NCI-H2081 treated with DMSO at 0.1 percent for 48 hours (cell line): ENCODE measurements at places on chromosomes 6 and 20.

DNA sequence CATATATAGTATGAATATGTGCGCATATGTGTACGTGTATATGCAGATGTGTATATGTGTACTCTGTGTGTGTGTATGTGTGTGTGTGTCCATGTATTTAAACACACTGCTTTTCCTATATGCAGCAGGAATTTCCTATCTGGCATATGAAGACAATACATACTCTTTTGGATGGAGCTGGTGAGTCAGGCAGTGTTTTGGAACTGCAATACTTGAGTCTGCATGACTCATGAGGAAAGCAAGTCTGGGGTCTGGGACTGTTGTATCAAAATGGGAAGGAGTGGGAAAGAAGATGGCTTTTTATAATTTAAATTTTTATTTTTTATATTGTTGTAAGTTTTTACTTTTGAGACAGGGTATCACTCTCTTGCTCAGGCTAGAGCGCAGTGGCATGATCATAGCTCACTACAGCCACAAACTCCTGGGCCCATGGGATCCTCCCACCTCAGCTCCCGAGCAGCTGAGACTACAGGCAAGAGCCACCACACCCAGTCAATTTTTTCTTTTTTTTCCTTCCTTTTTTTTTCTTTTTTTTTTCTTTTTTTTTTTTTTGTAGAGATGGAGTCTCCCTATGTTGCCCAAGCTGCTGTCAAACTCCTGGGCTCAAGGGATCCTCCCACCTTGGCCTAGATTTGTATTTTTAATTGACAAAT lies 72.2 kb downstream of the ATXN1 start:
- DNase-seq = no peak

GRCh38 chr6:42627044-42627443 lies 63.2 kb downstream of the UBR2 start:
- no peak for DNase-seq

DNA sequence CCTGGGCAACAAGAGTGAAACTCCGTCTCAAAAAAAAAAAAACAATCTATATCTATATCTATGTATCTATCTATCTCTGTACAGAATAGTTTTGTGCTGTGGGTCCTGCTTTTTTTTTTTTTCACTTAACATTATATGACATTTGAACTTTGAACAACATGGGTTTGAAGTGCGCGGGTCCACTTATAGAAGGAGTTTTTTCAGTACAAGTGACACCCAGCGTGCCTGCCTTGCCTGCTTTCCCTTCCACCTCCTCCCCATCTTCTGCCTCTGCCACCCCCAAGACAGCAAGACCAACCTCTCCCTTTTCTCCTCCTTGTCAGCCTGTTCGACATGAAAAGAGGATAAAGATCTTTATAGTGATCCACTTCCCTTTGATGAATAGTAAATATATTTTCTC lies 102.2 kb upstream of the KCNG1 start:
- DNase-seq = no peak

- DNase-seq = no peak
Observed at GRCh38 chr6:168956141-168956838, 297.4 kb downstream of the THBS2 start.

DNA sequence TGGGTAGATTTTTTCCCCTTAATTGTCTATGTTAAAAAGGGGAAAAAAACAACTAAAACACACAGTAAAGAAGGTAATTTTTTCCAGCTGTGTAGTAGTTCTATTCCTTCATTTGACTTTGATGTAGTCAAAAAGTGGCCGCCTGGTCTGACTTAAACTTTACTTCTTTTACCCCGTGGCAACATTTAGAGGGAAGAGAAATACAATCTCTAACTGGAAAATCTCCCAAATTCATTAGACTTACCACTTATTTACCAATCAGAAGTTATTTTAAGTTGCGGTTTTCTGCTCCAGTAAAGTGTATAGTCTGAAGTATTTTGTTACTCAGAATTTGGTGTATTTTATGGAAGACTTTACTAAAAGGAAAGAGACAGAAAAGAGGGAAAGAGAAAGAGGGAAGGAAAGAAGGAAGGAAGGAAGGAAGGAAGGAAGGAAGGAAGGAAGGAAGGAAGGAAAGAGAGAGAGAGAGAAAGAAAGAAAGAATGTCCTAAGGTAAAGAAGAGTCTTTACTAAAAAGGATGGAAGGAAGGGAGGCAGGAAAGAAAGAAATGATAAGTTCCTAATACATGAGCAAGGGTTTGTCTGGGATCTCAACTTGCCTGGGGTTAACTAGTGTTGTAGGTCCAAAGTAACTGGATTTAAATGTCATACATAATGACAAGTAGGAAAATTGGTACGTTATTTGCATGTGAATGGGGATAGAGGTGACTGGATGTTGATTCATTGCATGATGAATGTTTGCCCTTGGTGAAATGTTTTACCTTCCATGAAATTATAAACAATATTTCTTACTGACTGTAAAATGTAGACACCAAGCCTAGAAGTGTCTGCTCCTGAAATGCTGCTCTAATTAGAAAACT lies 135.1 kb downstream of the SAMD5 start:
- no peak for DNase-seq

- DNase-seq = no peak
Observed at GRCh38 chr6:31969712-31970603, 2.0 kb downstream of the DXO start.

DNA sequence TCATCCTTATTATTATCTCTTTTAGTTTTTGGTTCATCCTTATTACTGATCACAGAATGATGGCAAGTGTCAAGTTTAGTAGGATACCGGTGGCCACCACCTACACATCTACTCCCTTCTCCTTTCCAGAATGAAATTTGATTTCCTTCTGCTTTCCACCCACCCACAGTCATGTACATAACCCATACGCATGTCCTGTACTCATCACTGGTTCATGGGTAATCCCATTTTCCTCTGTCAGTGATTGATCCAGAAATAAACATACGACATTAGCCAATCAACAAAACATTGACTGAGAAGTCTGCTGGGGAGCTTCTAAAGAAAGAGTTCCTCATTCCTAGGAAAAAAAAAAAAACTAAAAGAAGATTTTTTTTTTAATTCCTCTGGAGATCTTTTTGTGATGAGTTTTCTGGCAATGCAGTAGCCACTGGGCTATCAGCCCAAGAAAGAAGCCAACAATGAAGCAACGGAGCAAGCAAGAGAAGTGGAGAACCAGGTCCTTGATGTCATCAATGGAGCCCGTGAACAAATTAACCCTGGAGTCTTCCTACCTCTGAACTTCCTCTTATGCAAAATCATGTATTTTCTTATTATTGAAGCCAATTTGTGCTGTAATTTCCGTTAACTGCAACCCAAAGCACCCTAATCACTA lies 127.8 kb downstream of the TASP1 start:
- DNase-seq = no peak

- no peak for DNase-seq
Observed at GRCh38 chr20:43746344-43747137, 19.7 kb upstream of the GTSF1L start.

DNA sequence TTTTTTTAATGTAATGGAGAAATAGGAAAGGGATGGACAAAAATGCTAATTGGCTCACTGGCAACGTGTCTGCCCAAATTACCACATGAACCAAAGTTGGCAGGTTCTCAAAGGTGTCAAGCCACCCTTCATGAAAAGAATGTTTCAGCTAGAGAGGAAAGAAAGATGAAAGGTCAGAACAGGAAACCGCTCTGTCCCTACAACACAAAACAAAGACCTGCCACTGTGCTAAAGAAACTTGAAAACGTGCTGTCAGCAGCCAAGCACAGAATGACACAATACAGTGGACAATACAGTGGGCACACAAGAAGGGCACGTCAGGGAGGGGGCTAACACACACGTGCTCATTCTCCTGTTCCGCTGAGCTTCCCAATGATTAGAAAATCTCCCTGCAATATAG lies 4.9 kb downstream of the PREP start:
- DNase-seq = no peak

DNA sequence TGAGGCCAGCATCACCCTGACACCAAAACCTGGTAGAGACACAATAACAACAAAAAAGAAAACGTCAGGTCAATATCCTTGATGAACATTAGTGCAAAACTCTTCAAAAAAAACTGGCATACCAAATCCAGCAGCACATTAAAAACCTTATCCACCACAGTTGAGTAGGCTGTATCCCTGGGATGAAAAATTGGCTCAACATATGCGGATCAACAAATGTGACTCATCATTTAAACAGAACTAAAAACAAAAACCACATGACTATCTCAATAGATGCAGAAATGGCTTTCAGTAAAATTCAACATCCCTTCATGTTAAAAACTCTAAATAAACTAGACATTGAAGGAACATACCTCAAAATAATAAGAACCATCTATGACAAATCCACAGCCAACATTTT lies 59.6 kb upstream of the PHIP start:
- no peak for DNase-seq

- DNase-seq = no peak
Observed at GRCh38 chr6:29696147-29697125, 15.5 kb upstream of the ZFP57 start.

DNA sequence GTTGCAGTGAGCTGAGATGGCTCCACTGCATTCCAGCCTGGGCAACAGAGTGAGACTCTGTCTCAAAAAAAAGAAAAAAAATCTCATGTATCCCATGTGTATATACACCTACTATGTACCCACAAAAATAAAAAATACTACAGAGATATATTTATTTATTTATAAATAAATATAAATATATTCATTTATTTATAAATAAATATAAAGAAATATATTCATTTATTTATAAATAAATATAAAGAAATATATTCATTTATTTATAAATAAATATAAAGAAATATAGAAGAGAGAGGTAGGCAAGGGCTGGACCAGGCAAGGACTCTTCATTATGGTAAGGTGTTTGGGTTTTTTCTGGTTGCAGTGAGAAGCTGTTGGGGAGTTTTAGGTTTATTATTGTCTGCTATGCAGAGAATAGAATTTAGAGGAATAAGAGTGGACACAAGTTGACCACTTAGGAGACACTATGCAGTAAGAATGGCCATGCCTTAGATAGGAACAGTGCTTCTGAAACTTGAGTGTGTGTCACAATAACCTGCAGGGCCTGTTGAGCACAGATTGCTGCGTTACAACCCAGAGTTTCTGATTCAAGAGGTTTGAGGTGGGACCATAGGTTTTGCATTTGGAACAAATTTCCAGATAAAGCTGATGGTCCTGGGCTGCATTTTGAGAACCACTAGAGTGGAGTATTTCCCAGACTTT lies 254.2 kb downstream of the EYA4 start:
- no peak for DNase-seq

DNA sequence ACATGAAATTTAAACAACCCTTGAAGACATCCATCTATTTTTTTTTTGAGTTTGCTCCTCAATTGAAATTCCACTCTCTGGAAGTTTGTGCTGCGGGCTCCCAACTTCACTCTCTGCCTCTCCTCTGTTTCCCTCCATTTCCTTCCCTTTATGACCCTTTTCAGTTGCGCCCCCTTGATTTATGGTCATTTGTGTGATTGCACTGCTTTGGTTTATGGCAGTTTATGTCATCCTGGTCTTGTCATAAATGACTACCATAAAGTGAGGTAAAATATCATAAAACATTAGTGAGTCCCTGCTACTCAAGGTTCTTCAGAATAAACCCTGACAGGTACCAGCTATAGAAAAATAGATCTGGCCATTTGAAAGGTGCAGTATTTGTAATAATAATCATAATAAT lies 348.3 kb upstream of the ZFP64 start:
- DNase-seq = no peak

DNA sequence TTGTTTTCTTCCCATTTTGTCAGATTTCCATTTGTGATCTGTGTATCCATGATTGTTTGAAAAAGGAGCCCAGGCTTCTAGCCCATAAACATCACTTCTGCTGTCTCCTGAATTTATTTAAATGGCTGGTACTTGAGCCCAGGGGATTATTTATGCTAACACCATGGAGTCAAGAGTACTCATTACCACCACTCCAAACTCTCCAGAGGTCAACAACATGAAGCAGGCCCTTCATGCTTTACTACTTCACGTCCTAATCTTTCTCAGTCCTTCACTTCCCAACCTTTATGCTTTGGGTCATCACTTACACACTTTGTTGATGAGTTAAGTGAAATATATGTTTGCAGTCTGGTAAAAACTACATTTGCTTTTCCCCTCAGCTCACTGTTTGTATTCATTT lies 247.8 kb downstream of the BMP2 start:
- no peak for DNase-seq

- no peak for DNase-seq
Observed at GRCh38 chr20:49724408-49725223, 10.9 kb upstream of the B4GALT5 start.

DNA sequence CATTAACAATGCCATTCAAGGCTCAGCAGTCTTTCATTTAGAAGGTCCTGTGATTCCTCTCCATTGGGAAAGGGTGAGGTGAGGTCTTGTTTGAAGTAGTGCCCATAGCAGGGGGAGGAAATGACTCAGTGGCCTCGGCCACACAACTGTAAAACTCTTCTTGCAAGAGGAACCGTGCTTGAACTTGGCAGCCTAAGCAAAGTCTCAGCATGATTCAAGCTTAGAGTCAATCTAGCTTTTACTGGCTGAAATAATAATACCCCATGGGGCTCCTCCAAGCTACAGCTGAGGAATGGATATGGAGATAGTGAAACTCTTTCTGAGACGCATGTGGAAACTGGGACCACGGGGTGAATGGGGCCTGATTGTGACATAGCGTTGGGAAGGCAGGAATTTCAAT lies 428.2 kb downstream of the BMP2 start:
- DNase-seq = no peak

DNA sequence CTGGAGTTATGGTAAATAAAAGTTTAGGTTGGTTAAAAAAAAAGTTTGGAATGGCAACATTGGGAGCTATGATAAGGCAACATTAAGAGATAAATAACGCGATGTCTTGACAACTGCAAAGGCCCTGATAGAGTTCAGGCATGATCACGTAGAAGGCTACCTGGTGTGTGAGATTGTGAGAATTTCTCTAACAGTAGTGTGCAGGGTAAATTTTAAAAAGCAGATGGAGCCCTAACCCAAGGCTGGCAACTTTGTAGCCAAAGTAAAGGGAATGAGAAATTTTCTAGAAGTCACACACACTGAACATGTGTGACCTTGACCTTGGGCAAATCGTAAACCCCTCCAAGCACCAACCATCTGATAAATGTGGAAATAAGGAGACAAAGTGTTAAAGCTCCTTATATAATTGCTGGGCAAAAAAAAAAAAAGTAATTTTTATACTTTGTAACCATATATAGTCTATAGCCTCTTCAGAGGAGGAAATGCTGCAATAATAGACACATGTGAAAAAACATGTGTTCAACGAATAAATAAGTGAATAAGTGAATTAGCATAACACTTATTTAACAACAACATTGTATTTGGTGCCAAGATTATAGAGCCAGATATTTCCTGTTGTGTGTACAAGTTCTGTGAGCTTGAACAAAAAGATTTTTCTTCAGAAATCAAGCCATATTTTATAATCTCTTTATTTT lies 18.2 kb downstream of the KCNQ5 start:
- DNase-seq = no peak

GRCh38 chr6:82268301-82268846 lies 20.8 kb upstream of the IBTK start:
- no peak for DNase-seq

GRCh38 chr6:139828751-139829519 lies 454.5 kb upstream of the CITED2 start:
- no peak for DNase-seq

- no peak for DNase-seq
Observed at GRCh38 chr20:12961725-12962124, 47.0 kb upstream of the SPTLC3 start.
